RPMI7951 (cell line): ENCODE measurements at places on chromosomes 12 and 14. TPM values are rescaled to one million over a fixed set of nuclear protein-coding genes. Genes with fewer than 3 reads are reported as not detected.

DNA sequence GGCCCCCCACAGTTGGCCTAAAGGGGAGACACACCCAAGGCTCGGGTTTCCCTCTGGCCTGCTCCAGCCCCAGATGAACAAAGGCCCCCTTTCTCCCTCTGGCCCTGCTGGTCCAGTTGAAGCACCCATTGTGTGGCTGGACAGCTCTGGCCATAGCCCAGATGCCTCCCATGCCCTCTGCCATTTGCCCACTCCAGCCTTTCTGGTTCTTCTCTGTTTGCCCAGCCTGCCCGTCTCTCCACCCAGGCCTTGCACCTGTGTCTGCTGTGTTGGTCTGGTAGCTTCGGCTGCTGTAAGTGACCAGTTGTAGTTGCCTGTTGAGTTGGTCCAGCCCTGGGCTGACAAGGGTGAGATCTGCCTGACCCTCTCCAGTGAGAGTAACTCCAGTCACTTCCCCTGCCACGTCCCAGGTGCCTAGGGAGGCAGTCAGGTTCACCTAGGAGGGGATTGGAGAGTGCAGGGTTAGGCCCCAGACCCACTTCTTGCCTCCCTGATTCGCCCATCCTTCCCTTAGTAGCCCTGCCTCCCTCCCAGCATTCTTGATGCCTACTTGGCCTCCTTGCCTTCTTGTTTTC is 3.0 kb downstream of the B4GALNT1 start:
- no peak for DNase-seq

DNA sequence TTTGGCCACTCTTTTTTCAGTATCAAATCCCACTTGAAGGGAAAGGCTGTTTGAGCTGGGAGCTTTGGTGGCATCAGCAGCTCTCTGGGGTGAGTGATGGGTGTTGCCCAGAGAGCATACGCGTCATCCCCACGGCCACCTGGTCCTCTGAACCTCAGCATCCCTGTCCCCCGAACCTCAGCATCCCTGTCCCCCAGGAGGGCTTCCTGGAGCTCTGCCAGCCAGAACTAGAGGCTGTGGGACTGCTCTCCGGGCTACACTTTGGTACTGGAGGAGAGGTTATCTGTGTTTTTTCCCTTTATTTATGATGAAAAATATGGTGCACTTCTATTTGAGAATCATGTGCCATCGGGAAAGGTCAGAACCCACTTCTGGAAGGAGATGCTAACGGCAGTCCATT is 131.5 kb upstream of the RTL1 start:
- DNase-seq = no peak

Gene KMT2D
- total RNA-seq = 6.8 and 7.9 TPM in 2 replicates

DNA sequence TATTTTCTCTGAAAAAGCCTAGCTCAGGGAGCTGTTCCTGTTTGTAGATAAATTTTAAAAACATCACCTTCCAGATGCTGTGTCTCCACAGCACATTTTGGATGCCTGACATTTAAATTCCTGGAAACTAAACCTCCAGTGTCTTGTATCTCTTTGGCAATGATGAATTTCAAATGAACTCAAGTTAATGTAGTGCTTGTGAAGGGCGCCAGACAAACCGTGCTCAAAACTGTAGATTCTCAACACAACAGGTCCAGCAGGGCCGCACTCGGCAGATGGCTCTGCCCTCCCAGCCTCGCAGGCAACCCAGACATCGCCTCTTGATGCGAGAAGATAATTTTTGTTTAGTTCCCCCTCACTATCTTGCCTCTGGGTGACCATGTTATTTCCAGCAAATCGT is 432.9 kb downstream of the VRK1 start:
- no peak for DNase-seq

- DNase-seq = peak; percentile 89
Measured at GRCh38 chr12:49705479-49706134, 1.6 kb downstream of the FMNL3 start.

Gene IL31
- total RNA-seq = not detected in 2 replicates

DNA sequence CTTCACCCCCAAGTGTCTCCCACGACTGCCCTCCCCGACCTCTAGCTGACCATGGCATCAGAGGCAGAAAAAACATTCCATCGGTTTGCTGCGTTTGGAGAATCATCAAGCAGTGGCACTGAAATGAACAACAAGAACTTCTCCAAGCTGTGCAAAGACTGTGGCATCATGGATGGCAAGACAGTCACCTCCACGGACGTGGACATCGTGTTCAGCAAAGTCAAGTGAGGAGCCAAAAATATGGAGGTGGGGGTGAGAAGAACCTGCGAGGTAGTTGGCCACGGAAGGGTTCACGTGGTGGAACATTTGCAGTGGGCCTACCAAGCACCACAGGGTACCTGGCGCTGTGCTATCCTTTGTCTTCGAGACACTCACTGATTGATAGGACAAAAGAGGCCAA is 514 bp downstream of the TPPP2 start:
- DNase-seq = no peak

DNA sequence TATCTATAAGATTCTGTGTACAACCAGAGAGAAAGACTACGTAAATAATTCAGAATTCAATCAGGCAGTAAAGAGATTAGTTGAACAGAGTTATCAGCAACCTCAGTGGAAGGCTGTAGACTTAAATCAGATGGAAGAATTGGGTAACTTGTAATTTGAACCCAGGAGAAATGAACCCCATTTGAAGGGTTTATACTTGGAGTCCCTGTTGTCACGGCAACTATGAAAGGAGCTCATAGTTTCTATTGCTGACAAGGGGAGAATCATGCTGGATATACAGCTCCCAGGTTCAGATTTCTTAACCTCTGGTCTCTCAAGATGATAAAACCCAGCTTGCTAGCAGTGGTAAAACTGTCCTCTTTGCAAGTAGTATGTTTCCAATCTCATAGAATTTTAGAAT is 54.4 kb upstream of the BMP4 start:
- no peak for DNase-seq

DNA sequence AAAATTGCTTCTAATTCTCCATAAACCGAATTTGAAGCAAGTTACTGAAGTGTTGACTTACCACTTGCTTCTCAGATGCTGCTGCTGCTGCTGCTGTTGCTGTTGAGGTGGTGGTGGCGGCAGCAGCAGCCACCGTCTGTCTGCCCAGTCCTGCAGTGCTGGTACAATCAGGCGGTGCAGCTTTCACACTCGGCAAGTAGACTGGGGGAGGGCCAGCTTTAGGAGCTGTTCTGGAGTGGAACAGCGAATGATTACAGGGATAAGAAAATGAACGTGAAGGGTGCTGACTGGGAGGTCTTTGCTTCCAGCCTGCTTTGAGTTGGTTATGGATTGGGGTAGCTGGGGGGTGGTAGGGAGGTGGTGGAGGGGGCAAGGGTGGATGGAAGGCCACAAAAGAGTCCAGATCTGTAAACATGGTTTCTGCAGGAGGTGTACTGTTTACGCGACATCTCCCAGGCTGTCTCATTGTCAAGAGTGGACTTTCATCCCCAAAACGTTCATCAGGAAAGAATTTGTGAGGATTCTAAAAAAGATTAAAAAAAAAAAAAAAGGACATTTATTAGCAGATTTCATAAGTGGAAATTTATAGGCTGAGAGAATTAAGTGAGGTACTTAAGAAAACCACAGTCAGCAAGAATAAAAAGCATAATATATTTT is 38.8 kb downstream of the UBR7 start:
- DNase-seq = no peak

- no peak for DNase-seq
Measured at GRCh38 chr12:54058128-54058768, 4.6 kb downstream of the HOXC4 start.

Gene PDE6H
- not detected in 2 replicates for total RNA-seq

GRCh38 chr14:73732006-73732405 is 17.8 kb upstream of the PNMA1 start:
- no peak for DNase-seq

DNA sequence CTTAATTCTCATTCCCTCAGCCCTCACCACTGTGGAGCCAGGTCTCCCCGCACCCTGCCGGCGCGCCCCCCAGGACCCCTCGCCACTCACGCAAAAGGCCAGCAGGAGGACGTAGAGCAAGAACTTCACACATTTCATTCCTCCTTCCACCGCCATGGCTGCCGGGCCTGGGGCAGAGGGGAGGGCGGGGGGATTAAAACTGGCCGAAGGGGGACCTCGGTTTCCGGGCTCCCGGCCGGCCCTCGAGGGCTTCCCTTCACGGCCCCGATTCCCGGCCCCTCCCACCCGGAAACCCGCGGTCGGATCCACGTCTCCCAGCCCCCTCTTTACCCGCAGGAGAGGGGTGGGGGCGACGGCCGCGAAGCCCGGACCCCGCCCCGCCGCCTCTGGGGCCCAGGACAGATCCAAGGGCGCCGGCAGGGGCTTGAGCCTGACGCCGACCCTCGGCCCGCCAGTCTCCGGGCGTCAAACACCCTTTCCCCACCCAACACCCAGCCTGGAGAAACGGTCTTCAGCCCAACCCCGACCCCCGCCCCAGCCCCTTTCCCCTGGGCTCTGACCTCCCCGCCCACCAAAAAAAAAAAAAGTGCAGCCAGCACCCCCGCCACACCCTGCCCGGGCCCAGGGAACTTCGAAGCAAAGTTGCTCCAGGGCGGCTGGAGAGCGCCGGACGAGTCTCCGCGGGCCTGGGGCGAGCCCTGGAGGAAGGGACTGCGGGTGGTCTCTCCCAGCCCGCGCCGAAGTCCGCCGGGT is 447 bp downstream of the CD63 start:
- DNase-seq = peak; percentile 79

- peak; percentile 68 for DNase-seq
Measured at GRCh38 chr14:54025661-54026060, 69.0 kb upstream of the BMP4 start.

GRCh38 chr14:28784096-28785048 is 17.8 kb downstream of the FOXG1 start:
- DNase-seq = no peak

- DNase-seq = no peak
Measured at GRCh38 chr12:13193505-13194231, 2.9 kb upstream of the EMP1 start.

DNA sequence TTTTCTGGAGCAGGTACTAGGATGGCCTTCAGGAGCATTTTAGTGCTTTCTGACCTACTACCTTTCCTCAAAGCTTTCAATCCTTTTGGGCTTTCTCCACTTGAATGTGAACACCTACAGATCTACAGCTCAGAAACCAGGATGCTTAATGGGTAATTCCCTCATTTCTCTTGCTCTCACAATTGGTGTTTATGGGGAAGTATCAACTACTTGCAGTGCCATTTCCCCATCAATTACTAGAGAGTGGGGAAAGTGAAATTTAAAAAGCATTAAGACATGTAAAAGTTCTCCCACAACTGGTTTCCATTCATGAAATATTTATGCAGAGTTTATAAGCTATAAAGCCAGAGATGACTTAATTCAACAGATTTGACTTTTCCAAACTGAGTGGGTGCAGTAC is 2.1 kb upstream of the YY1 start:
- DNase-seq = no peak

DNA sequence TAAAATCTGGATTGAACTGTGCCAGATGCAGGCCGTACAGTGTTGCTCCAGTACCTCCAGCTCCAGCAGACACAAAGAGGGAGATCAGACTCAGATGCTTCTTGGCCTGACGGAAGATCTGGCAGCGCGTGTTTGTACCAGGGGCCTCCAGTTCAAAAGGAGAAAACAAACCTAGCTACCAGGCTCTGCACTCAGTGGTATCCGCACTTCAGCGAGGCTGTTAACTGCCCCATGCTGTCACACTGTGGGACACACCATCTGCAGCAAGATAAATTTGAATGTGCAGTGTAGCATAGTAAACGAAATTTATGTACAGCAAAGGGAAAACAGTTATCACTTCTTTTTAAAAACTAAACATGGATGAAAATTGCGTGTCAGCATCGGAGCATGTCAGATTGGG is 5.1 kb downstream of the DYNC1H1 start:
- no peak for DNase-seq

DNA sequence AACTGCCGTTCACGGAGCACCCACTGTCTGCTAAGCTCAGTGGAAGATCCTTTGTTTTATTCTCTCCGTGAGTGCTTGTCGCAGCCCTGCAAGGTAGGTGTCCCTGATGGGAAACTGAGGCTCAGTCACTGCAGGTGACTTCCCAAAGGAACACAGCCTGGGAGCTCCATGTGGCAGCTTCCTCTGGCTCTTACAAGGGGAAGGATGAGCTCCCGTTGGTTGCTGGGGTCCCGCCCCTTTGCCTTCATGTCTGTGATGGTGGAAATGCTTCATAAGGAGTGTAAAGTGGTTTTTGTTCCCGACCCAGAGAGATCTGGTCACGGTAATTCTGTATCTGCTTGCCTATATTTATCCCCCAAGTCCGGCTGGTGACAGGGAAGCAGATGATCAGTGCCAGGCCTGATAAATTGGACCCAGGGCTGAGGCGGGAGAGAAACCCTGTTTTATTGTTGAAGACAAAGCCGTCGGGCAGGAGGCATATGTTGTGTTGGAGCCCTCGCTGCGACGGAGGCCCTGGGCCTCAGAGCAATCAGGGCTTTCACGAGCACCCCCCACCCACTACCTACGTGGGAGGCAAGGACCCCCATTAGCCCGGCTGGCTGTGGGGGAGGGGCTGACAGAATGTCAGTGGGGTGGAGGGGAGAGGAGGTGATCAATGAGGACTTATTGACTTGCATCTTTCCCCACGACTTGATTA is 91.9 kb downstream of the KIF26A start:
- no peak for DNase-seq

Gene MUCL1
- not detected in 2 replicates for total RNA-seq

DNA sequence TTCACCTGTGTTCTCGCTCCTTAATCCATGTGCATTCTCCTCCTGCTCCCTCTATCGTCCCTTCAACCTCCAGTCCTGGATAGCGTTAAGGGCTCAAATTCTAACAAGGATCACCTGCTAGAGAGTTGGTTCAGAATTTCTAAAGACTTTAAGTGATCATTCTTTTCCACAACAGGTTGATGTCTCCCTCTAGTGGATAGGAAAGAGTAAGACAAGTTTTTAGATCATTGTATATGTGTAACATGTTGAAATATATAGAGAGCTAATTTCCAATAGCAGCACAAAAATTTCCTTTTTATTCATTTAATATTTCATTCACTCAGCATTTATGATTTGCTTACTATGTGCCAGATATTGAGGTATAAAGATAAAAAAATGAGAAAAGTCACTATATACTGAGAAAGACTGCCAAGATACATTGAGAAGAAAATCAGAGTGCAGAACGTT is 9.3 kb upstream of the ESR2 start:
- peak; percentile 60 for DNase-seq

- peak; percentile 66 for DNase-seq
Measured at GRCh38 chr12:116236148-116236731, 41.3 kb downstream of the MED13L start.

Gene HCAR2
- total RNA-seq = not detected in 2 replicates

Gene P2RX7
- 4.8 and 5.0 TPM in 2 replicates for total RNA-seq

DNA sequence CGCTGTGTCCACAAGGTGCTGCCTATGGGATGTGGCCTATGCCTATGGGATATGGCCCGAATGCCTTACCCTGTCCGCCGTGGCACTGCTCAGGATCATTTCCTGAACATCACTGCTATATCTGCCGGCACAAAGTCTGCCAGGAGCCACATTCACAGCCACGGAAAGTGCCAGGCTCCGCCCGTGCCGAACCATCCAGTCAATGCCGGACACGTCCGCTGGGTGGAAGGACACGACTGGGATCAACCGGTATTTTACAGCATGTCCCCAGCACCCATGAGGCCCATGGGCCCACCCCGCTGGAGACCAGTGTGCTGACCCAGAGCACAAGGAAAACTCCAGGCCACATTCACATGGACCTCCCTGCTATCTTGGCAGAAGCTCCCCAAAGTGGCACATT is 14.6 kb upstream of the RAB35 start:
- no peak for DNase-seq

Gene TMEM132C
- total RNA-seq = not detected in 2 replicates

- DNase-seq = peak; percentile 49
Measured at GRCh38 chr14:63770187-63770807, 42.4 kb upstream of the SGPP1 start.

Gene PLEKHH1
- total RNA-seq = 2.3 and 2.6 TPM in 2 replicates
